IMR-90 (cell line): ENCODE measurements at places on chromosomes 6 and 20.

GRCh38 chr6:11712760-11713159 lies 65.8 kb downstream of the ADTRP start:
- peak; percentile 46 for DNase-seq

DNA sequence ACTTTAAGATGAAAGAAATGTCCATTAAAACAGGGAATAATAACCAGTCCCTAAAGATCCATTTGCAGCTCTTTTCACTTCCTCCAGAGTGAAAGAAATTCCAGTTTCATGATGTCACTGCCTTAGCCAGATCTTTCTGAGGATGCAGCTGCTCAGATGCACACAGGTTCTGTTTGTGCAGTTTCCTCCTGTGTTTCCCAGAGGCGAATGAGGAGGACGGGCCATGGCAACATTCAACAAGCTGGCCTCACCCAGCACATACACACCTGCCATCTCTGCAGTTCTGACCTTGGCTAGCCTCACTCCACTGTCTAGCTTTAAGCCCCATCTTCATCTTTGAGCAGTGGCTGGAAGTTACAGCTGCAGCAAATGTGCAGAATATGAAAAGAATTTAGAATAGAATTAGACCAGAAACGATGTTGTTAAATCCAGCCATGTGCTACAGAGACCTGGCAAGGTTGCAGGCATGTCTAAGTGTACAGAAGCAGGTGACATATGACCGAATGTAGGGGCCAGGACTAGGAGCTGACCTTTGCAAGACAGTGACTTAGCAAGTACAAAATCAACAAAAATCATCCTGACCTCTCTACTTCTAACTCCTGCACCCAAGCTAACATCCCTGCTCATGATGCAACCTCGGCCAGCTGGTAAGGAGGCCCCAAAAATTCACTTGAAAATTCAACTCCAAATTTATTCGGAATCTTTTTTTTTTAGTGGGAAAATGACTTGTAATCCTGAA lies 35.0 kb downstream of the FAM50B start:
- peak; percentile 83 for DNase-seq

DNA sequence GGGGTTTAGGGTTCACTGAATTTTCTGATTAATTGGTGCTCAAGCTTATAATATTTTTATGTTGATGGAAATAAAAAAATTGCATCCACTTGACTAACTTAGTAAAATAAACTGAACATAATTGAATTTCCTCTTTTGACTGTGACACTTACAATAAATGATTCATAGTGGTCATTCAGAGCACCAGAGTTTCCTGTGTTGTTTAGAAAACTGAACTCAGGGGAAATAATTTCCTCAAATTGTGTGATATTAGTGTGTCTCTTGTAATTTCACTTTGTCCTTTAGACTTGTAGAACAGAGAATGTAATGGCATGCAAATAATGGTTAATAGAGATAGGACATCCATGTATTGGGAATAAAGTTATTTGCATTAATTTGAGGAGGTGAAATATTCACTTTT lies 319.7 kb upstream of the MAN1A1 start:
- DNase-seq, result no peak

GRCh38 chr6:151004383-151005024 lies 139.0 kb downstream of the MTHFD1L start:
- DNase-seq, result peak; percentile 95

DNA sequence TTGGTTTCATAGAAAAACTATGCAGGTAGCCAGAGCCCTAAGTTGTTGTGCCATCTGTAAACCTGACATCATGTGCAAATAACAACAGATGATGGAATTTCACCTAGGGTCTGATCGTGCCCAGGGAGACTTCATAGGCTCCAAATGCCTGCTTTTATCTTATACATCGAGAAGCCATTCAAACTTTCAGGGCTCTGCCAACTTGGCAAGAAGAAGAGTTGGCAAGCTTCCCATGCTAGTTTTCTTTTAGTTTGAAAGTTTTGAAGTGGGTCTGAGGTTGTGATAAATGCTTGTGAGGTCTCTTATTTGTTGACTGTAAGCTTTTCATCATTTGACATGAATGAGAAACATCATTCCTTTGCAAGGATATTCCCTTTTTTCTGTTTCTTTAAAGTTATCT lies 175.4 kb upstream of the FLRT3 start:
- DNase-seq, result no peak

DNA sequence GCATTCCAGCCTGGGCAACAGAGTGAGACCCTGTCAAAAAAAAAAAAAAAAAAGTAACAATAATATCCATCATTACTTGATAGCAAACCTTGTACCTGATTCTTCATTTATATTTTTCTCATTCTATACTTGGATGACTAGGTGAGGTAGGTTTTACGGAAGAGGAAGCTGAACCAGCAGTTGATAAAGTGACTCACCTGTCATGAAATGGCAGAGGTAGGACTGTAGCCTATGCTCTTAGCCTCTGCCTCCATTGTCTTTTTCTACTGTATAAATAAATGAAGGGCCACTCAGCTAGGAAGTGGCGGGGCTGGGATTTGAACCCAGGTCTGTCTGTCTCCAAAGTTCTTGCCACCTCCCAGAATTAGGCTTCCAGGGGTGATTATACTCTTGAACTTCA lies 20.7 kb upstream of the EPB41L1 start:
- DNase-seq, result no peak

- DNase-seq, result peak; percentile 4
Measured at GRCh38 chr6:28537509-28538140, 11.9 kb downstream of the GPX5 start.

DNA sequence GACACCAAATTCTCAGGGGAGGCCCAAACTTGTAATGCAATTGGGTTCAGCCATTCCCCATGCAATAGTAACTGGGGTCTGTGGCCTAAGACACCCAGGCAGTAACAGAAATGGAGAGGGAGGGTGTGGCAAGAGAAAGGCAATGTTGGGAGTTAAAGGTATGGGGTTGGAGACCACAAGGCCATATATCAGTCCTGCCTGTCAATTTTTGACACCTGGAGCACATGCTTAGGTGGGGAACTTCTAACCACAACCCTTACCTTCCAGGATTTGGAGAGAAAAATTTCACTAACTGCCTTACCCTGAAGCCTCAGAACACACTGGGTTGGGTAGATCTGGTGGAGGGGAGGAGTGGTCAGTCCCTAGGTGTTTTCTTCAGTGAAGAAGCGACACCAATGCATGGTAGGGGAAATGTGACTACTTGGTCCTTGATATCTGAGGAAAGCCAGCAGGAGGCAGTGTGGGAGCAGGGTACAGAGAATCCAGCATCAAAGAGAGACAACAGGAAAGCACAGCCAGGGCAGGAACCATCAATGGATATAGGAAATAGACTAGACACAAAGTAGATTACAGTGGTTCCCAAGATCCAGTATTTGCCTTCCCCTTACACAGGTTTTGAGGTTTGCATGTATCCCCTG lies 6.8 kb upstream of the USP49 start:
- DNase-seq, result peak; percentile 16

DNA sequence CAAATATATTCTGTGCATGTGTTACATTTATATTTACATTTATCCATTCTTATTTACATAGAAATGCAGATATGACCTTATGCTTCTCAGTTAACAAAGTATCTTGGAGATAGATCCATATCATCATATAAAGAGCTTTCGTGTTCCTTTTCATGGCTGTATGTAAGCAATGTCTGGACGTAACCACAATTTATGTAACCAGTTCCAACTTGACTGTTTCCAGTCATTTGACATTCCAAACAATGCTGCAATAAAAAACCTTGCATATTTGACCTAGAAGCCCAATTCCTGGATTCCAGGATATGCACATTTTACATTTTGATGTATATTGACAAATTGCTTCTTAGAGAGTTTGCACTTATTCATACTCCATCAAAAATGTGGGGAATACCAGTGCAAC lies 113.7 kb upstream of the F13A1 start:
- no peak for DNase-seq

DNA sequence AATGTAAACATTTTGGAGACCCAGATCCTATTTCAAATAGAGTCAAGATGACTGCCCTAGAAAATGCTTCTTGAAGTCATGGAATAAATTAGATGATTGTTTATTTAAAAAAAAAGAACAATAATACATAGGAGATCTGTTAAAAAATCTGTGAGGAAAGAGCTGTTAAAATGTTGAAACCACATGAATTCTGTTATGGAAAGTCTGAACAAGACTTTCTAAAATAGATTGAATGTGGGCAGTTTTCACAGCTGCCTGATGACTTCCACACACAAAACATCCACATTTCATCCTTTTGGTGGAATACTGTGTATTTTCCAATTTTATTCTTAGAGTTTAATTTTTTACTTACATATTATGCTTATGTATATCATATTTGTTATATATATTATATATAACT lies 186.1 kb downstream of the LAMA2 start:
- DNase-seq, result no peak

DNA sequence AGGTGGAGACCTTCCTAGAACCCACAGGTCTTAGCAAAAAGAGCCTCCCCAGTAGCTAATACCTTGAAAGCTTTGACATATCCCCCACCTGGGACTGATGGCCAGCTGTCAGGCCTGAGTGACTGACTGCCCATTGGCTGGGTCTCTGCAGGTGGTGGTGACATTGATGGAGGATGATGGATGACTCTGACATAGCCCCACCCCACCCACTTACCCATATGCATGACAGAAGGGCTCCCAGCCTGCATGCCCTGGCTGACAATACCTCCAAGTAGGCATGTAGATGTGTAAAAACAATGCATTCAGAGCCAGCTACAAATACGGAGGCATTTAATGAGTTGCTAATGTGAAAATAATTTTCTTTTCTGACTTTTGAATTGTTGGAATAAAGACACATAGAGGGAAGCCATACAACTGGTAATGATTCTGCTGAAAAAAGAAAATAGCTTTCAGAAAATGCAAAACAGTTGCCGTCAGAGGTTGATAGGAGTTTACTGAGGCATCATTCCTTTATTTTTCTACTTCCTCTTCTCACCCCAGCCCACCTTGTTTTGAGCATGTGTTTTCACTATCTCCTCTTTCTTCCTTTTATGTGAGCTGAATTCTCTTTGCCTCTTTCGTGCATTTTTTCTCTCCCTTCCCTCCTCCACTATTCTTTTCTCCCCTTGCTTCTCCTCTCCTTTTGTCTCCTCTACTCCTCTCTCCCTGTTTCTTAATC lies 70.6 kb downstream of the OLIG3 start:
- DNase-seq, result no peak

GRCh38 chr6:130132286-130132701 lies 90.5 kb downstream of the SAMD3 start:
- DNase-seq, result no peak

GRCh38 chr6:10385524-10386132 lies 29.2 kb downstream of the TFAP2A start:
- DNase-seq, result no peak

DNA sequence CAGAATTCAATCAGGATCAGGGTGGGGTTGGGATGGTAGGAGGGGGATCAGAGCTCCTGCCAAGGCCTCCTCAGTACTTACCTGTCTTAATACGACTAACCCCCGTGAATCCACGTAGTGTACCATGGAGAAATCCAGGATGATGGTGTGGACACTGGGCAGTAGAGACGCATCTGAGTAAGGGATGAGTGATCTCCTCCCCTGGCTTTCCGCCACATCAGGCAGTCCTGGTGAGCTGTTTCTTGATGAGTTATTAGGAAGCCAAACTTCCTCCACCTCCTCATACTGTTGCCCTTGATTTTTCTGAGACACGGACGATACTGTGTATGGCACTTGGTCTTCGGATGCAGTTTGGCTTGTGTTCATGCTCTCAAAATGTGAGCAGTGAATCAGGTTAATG lies 34.2 kb upstream of the SRPK1 start:
- DNase-seq, result peak; percentile 64

GRCh38 chr6:39824030-39824926 lies 32.1 kb downstream of the DAAM2 start:
- DNase-seq, result no peak

DNA sequence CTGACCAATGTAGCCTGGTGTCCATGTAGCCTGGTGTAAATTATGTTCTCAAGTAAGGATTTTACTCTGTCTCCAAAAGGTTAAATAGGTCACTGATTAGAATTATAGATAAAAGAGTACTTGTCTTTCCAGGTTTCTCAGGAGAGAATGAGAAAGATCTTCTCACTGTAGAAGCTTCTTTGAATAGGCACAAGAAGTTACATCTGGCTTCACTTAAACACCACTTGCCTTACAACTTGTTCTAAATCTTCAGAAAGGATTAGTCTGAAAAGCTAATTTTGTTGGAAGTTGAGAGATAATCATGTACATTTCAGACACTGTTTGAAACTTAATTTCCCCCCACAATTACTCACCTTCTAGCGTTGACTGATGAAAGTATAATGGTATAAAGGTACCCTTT lies 275.3 kb downstream of the FARS2 start:
- no peak for DNase-seq

DNA sequence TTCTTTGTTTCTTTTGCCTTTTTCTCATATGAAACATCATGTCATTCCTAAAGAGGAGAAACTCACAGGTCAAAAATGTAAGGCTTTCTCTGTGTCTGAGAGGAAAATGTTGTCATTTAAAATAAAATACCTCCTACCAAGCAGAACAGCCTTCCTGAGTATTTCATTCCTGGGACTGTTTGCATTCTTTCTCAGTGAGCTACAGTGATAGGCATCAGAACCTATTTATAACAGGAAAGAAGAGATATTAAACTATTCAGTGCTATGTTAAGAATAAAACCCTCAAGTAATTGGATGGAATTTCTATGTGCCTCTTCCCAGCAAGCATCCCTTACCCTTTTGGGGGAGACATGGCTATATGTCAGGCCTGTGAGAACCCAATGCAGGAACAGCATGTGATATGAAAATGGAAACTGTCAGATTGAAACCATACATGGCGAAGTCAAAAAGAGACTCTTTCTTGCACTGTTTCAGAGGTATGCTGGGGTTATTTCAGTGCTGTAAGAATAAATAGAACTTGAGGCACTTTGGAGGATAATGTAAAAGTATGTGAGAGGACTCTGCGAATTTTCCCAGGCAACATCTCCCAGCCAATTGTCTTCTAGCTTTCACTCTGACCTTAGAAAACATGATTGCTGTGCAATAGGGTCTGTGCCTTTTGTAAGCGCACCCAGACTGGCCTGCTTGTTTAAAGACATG lies 133.8 kb upstream of the CCN2 start:
- DNase-seq, result peak; percentile 99

DNA sequence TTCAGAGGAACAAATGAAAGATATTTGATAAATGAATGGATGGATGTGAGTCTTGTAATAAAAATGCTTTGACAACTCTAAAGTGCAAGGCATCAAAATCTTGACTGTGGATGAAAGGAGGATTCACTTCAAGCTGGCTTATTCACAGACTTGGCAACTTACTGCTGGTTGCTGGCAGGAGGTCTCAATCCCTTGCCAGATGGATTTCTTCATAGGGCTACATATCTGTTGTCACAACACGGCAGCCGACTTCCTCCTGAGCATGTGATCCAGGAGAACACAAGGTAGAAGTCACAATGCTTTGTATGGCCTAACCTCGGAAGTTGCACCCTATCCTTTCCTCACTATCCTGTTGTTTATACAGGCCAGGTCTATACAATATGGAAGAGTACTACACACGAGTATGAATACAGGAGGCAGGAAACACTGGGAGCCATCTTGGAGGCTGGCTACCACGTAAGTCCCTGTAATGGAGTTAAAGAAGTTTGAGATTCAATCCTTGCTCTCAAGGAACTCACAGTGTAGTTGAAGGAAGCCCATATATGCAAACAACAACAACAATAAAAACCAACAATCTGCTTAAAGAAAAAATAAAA lies 97.9 kb downstream of the ID4 start:
- DNase-seq, result no peak

- DNase-seq, result no peak
Measured at GRCh38 chr20:5870568-5870981, 79.8 kb downstream of the TRMT6 start.
